ENCODE measurements at places on chromosomes 1 and 21. TPM values are rescaled to one million over a fixed set of nuclear protein-coding genes. Genes with fewer than 3 reads are reported as not detected.

- no peak for DNase-seq
Observed at GRCh38 chr1:78367700-78368099, 123.1 kb upstream of the PTGFR start.

DNA sequence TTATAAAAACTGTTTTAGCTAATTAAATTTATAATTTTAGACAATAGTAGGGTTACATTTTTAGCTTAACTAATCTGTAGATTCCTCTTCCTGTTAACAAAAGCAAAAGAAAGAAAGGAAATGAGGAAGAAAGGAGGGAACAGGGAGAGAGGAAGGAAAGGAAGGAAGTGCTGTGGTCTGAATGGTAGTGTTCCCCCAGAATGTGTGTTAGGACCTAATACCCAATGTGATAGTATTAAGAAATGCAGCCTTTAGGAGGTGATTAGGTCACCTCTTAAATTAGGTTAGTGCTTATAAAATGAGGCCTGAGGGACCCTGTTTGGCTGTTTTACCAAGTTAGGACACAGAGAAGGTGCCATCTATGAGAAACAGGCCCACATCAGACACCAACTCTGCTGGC lies 136.9 kb upstream of the SAMSN1 start:
- DNase-seq = no peak

DNA sequence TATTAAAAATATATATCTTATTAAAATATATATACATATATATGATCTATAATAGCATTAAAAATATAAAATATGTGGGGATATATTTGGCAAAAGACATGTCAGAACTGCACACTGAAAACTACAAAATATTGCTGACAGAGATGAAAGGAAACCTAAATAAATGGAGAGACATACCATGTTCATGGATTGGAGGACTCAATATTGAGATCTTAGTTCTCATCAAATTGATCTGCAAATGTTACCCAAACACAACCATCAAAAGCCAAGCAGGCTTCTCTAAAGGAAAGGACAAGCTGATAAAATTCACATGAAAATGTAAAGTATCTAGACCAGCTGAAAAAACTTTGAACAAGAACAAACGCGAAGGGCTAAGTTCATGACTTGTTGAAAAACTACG lies 7.2 kb downstream of the NADK start:
- no peak for DNase-seq

DNA sequence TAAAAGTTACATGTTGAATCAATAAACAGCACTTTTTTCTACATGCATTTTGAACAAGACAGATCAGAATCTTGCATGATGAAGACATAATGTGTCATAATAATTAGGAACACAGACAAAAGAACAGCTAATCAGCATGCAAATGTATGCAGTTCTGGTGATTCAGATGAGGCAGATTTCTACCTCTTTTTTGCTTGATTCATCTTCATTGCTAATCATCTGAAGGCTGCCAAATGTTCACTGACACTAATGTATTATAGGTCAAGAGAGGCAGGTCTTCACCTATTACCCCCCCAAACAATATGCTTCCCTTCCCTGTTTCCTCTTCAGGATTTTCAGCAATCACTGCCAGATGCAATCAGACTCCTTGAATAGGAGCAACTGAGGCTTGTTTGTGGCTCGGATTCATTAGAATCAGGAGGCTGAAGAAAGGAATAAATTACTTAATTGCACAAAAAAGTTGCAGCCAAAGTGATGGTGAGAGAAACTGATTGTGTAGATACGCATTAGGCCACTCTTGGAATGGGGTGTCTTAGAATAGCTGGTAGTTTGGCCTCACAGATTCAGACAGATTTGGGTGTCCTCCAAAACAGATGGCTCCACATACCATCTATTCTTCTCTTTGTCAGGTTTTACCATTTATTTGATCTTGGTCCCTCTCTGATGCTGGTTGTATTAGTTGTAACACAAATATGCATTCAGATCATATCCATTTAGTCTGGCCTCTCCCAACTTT lies 275.4 kb downstream of the RPS6KC1 start:
- no peak for DNase-seq

- no peak for DNase-seq
Observed at GRCh38 chr1:10738061-10739058, 58.1 kb downstream of the CASZ1 start.

GRCh38 chr21:42062236-42063022 lies 8.7 kb upstream of the UMODL1 start:
- peak; percentile 93 for DNase-seq

- DNase-seq = no peak
Observed at GRCh38 chr1:20530901-20531300, 21.5 kb upstream of the FAM43B start.

GRCh38 chr1:70667494-70668170 lies 256.6 kb downstream of the CTH start:
- no peak for DNase-seq

DNA sequence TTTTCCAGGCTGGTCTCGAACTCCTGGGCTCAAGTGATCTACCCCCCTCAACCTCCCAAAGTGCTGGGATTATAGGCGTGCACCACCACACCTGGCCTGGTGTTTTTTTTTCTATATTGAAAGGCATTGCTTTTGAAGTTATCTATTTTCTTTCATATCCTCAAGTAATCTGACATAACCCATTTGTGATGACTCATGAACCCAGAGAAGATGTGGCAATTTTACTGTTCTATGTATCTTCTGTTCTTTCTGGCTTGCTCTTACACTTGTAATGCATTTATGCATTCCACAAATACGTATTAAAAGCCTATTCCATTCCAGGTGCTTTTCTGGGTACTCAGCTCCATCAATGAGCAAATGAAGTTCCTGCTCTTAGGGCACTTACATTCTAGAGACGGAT lies 29.9 kb upstream of the ERRFI1 start:
- DNase-seq = no peak

GRCh38 chr1:80818211-80818610 lies 982.5 kb upstream of the ADGRL2 start:
- DNase-seq = no peak

DNA sequence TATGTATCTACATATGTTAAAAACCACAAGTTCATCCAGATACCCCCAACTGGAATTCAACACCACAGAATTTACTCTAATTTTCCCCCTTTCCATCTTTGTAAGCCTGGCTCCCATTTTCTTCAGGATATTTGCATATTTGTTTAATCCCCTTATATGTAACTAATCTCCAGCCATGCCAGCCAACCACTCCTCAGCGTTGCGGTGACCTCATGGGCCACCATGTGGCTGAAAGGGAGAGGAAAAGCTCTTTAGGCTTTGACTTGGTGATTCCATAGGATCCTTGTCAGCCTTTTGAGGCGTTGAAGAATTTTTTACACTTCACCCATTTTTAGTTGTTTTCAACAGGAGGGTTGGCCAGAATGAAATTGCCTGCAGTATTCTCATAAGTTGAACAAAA lies 10.0 kb downstream of the CLDN19 start:
- no peak for DNase-seq

- DNase-seq = peak; percentile 77
Observed at GRCh38 chr1:205812271-205812877, 624 bp downstream of the SLC41A1 start.

- no peak for DNase-seq
Observed at GRCh38 chr21:42836767-42837301, 42.5 kb downstream of the WDR4 start.

DNA sequence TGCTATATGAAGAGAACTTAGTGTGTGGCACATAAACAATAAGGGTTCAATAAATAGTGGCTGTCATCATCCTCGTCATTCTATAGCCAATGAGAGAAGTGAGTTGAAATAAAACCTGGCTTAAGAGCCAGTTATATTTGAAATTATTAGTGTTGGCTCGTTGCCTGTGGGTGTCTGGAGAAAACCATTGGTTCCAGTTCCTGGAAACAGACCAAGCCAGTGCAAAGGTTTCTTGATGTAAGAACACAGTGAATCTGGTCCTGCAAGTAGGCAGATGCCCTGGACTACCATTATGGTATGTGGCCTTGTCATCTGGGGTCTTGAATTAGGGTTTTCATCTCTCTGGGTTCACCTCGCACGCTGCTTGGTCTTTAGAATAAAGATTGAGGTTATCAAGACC lies 43.3 kb downstream of the URB2 start:
- no peak for DNase-seq

DNA sequence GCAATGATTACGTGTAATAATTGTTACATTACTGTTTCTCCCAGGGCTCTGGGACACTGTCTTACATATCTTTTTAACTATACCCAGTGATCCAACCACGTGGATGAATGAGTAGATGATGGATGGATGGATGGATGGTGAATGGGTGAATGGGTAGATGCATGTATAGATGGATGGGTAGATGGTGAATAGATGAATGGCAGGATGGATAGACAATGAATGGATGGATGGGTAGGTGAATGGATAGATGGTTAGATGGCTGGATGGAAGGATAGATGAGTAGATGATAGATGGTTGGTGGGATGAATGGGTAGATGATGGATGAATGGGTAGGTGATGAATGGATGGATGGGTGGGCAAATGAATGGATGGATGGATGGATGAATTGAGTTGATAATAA lies 135.9 kb downstream of the HUNK start:
- no peak for DNase-seq

DNA sequence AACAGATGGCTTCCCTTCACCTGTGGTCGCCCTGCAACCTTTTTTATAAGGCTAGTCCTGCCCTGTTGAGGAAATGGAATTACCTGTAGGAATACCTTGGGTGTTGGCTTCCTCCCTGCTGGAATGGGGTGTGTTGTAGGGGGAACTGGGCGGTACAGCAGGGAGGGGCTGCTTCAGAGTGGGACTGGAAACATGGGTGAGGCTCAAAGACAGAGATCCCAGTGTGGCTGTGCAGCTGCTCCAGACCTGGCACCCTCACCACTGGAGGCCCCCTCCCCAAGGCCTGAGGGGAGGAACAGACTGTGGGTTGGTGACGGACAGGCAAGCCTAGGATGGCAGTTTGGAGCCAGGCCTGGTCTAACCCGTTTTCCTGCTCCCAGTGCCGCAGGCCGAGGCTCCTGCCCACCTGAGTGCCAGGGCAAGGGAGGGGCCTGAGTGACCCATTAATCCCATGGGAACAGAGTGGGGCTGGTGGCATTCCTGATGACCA lies 4.5 kb downstream of the EFNA3 start:
- DNase-seq = no peak

DNA sequence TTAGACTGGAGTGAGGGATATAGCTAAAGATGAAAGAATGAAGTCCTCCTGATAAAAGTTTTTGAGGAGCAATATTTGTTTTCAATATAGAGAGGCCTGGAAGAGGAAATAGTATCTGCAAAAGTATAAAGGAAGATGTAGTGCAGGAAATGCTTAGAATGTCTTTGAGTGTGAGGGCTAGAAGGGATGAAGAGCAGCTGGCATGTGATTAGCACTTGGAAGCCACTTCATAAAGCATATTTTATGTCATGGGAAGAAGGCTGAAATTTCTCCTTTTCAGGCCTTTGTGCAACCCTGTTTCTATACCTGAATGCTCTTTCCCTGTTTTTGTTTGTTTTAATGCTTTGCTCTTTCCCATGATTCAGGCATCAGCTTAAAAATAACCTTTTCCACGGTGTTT lies 323.3 kb upstream of the DEPDC1 start:
- DNase-seq = no peak

GRCh38 chr1:87560601-87561360 lies 232.1 kb downstream of the LMO4 start:
- DNase-seq = no peak

DNA sequence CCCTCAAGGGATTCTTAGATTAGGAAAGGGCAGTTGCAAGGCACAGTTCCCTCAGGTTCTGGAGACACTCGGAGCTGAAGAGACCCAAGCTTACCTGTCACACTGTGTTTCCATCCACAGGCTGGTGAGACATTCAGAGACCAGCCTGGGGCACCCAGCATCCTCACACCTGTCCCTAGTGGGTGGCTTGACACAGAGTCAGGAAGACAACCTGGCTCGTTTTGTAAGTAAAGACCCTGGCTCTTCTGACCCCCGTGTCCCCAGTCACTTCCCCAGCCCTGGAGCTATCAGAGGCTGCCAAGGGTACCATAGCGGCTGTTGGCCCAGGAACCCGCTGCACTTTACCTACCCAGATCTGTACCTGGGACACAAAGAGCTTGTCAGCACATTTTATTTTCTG lies 409.8 kb downstream of the MATN1 start:
- DNase-seq = no peak

DNA sequence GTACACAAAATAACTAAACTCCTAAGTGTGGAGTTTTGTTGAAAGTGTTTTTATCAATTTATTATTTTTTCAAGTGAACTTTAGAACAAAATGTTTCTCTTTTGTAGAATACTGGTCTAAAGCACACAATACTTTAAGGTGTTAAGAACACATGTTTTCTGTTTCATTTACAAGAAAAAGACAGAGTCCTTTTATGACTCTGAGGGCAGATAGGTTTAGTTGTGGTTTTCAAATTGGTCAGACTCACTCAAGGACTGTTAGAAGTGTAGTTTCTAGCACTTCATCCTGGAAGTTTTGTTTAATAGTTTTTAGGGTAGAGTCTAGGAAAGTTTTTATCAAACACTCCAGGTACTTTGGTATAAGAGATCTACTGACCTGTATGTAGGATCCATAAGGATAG lies 376.5 kb downstream of the LRRIQ3 start:
- no peak for DNase-seq

DNA sequence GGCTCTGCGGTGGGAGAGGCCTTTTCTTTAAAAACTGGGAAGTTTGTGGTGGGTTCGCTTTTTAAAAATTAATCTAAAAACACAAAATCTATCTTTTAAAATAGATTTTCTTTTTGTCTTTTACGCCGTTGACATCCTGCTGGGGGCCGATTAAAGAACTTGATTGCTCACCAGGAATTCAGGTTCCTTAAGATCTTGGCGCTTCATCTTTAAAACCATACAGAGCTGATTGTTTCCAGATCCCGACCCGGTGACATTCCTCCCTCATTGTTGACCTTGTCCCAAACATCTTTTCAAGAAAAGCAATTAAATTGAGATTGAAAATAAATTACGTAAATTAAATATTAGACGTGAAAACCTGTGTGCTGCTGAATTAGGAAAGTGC lies 546 bp upstream of the ZNF697 start:
- no peak for DNase-seq

LCE1D gene
- total RNA-seq = not detected

DENND2C gene
- 0.12 TPM for total RNA-seq

SWT1 gene
- total RNA-seq = 1.8 TPM

ATG4C gene
- 10.2 TPM for total RNA-seq

IL22RA1 gene
- not detected for total RNA-seq

FAM43B gene
- total RNA-seq = not detected

LCE1C gene
- not detected for total RNA-seq

CRYBG2 gene
- 1.1 TPM for total RNA-seq

RNU1-3 gene
- total RNA-seq = 2,189 TPM

NFIA gene
- total RNA-seq = 0.63 TPM

NBPF10 gene
- total RNA-seq = 3.2 TPM

FCGR1A gene
- not detected for total RNA-seq

ENAH gene
- 0.33 TPM for total RNA-seq

RIIAD1 gene
- not detected for total RNA-seq

CADM3 gene
- total RNA-seq = not detected

MLLT11 gene
- total RNA-seq = 2.9 TPM

All from activated CD4-positive, alpha-beta T cell treated with anti-CD3 and anti-CD28 coated beads, Interleukin-2, amount 10 ng/mL, durations not matched to agents 24 days and 14 days (primary cell).